Heart right ventricle (tissue), 16 donors: ENCODE measurements at places on chromosomes 3 and 15. TPM values are rescaled to one million over a fixed set of nuclear protein-coding genes. Genes with fewer than 3 reads are reported as not detected.

- no peak for DNase-seq
Measured at GRCh38 chr15:41423979-41424659, 7.2 kb downstream of the RTF1 start.

GRCh38 chr3:106088899-106089298 is 220.1 kb upstream of the CBLB start:
- no peak for DNase-seq

DNA sequence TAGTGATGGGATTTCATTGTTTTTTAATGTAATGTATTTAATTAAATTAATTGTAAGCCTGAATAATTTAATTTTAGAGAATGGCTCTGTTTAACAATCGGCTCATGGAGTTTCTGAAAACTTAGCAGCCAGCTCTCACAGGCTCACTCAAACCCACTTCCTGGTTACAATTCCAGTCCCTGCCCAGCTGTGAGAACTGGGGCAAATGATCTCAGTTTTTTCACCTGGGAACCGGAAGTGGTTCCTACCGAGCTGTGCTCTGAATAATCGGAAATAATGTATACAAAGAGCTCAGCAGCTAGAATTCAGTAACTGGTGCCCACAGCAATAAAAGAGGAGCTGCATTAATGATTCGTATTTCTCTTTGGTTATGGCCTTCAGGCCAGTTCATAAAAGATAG is 244.3 kb upstream of the MCTP2 start:
- DNase-seq: no peak

DNA sequence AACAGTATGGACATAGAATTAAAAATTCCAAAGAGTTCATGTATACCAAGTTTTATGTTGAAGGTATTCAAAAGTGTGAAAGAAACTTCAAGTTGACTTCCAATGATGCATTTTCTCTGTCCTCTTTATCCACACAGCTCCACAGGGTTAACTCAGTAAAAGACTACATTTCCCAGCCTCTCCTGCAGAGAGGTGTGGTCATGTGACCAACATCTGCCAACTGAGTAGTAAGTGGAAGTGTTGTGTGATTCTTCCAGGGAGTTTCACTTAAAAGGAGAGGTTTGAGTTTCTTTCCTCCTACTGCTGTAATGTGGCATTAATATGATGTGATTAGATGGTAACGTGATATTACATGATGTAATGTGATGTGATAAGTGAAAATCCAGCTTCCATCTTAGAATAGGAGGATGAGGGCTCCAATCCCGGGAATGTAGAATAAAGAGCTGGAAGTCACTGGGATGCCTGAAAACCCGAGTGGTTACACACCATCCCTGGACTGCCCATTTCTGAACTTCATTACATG is 280.6 kb downstream of the ARRDC4 start:
- DNase-seq: no peak

- DNase-seq: no peak
Measured at GRCh38 chr15:39269821-39270220, 311.1 kb upstream of the THBS1 start.

- no peak for DNase-seq
Measured at GRCh38 chr15:27725731-27726130, 373.4 kb downstream of the OCA2 start.

DNA sequence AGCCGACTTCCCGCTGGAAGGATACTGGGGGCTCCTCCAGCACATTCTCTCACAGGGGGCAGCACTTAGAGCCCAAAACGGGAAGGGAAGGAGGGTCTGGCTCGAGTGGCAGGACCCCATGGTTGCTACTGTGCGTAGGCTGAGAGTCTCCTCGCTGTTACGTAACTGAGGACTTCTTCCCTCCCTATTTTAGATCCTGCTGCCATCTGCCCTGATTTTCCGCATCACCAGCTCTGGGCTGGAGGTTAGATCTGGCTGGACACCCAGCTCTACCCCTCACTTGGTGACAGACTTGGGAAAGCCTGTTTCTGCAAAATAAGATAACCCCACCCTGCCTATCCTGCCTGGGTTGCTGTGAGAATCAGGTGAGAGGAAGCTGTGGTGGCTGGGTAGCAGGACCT is 47.7 kb downstream of the BDH1 start:
- DNase-seq: no peak

GRCh38 chr15:60850903-60851302 is 372.0 kb upstream of the ICE2 start:
- DNase-seq: no peak

- no peak for DNase-seq
Measured at GRCh38 chr3:172607305-172608121, 84.3 kb upstream of the TNFSF10 start.

- DNase-seq: no peak
Measured at GRCh38 chr3:39130026-39130425, 22.5 kb downstream of the TTC21A start.

DNA sequence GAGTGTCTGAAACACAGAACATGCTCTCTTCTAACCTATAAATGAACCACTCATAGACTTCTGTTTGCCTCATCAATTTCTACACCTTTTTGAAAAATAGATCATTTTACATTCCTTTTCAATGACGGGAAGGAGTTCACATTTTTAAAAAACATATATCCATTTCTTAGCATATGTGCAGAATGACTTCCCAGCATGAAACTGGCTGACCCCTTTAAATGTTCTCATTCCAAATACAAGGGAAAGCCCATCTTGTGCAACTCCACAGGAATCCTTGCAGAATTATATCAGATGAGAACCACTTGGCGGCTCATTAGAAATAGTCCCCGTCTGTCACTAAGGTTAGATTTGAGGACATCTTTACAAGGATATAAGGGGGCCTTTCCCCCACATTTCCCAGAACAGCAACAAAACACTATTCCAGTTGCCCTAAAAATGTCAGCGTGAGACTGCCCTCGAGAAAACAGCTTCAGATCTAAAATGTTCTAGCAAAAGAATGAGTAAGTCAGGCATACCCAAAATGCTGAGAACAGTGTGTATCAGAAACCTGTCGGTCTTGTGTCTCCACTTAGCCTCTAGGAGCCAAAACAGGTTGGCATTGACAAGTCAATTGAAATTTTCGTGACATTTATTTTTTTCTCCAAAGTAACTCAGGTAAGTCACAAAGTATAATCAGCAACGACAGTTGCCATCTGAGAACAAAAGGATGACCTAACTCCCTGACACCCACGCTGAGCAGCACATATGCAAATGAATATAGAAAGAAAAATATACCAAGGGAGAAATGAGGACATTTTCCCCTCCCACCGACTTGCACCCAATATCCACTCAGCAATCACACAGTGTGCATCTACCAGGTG is 63.1 kb downstream of the FOXP1 start:
- DNase-seq: no peak

GRCh38 chr3:175107231-175107630 is 248.1 kb downstream of the NAALADL2 start:
- DNase-seq: no peak

The BTLA gene
- polyA plus RNA-seq: 0.03 TPM

The AMOTL2 gene
- polyA plus RNA-seq: 18.7 TPM

The TUSC7 gene
- not detected for polyA plus RNA-seq

The SCN11A gene
- polyA plus RNA-seq: 0.15 TPM

The HLTF gene
- polyA plus RNA-seq: 4.5 TPM
